HT1080 (cell line): ENCODE measurements at places on chromosomes 5 and 9. TPM values are rescaled to one million over a fixed set of nuclear protein-coding genes. Genes with fewer than 3 reads are reported as not detected.

The TRMO gene
- 18.0 and 20.1 TPM in 2 replicates for total RNA-seq

- no peak for DNase-seq
These were observed 62.0 kb upstream of the UNC5A start for GRCh38 chr5:176748073-176748966.

The CDC20B gene
- total RNA-seq, result not detected in 2 replicates

GRCh38 chr9:88923653-88924288 is 67.5 kb upstream of the S1PR3 start:
- DNase-seq, result no peak

The ANKRD31 gene
- 0.08 and 0.13 TPM in 2 replicates for total RNA-seq

- DNase-seq, result peak; percentile 67
These were observed 24.7 kb upstream of the RXRA start for GRCh38 chr9:134301387-134302129.

- peak; percentile 11 for DNase-seq
These were observed 2.8 kb downstream of the CDH10 start for GRCh38 chr5:24642022-24642421.

GRCh38 chr5:10434392-10434791 is 7.3 kb upstream of the ROPN1L start:
- DNase-seq, result peak; percentile 48
